SJSA1 (cell line): ENCODE measurements at places on chromosomes 4 and X. TPM values are rescaled to one million over a fixed set of nuclear protein-coding genes. Genes with fewer than 3 reads are reported as not detected.

The PNCK gene
- not detected in 2 replicates for total RNA-seq

The BEX5 gene
- total RNA-seq: not detected in 2 replicates

The FAM53A gene
- 0.39 TPM in 1 of 2 replicates, not detected in the other for total RNA-seq

The MAOA gene
- total RNA-seq: 7.1 and 8.7 TPM in 2 replicates

The ARFIP1 gene
- total RNA-seq: 38.1 and 46.4 TPM in 2 replicates

The CISD2 gene
- 60.9 and 88.6 TPM in 2 replicates for total RNA-seq

The NFXL1 gene
- 3.4 and 15.4 TPM in 2 replicates for total RNA-seq

The CTPS2 gene
- 4.6 and 8.4 TPM in 2 replicates for total RNA-seq
